ENCODE measurements at places on chromosomes 3 and 15.
A peak's percentile ranks its signal among the peaks of the same experiment; 100 is the strongest.

GRCh38 chr15:31486506-31486905 is 159.9 kb downstream of the KLF13 start:
- no peak for DNase-seq

DNA sequence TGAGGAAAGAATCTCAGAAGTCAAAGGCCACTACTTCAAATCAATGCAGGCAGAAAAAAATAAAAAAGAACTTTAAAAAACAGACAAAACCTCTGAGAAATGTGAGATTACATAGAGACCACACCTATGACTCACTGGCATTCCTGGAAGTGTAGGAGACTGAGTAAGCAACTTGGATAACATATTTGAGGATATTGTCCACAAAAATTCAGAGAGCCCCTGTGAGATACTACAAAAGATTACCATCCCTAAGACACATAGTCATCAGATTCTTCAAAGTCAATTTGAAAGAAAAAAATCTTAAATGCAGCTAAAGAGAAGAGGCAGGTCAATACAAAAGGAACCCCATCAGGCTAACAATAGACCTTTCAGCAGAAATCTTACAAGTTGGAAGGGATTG is 887.3 kb downstream of the NTRK3 start:
- no peak for DNase-seq

DNA sequence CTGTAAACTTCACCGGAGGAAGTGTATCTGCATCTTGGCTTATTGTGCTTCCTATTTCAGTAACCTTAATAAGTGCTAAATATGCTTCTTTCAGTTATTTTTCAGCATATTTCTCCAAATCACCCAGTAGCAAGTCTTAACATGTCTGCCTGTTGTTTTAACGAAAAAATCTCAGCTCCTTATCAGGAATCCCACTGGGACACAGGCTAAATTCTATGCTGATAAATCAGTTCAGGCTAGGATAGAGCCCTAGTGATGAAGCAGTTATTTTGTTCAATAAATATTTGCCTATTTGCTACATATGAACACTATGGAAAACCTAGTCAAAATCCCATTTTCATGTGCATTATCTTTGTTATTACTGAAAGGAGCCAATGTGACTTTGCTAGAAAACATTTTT is 8.2 kb upstream of the MITF start:
- no peak for DNase-seq

DNA sequence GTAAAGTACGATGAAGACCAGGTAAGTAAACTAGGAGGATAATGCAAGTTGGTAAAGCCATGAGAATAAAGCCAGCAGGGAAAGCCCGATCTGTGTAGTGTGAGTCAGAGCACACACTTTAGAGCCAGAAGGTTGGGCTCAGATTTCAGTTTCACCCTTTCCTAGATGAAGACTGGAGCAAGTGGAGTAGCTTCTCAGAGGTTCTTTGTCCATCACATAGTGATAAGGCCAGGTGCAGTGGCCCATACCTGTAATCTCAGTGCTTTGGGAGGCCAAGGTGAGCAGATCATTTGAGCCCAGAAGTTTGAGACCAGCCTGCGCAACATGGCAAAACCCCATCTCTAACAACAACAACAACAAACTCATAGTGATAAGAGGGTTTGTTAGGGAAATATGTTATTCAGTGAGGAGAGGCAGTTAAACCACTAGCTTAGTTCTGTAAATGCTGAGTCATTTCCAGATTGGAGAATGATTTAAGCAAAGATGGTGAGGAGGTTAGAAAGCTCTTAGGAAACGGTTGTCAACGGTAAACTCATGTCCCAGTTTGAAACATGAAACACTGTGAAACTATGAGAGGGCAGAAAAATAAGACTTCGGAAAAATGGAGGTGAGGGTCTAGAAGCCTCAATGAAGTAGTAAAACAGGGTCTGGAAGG is 39.0 kb downstream of the IL12A start:
- peak; percentile 17 for DNase-seq

- no peak for DNase-seq
Measured at GRCh38 chr15:39761006-39761405, 21.6 kb downstream of the FSIP1 start.

- DNase-seq, result no peak
Measured at GRCh38 chr3:13671482-13672233, 122.7 kb downstream of the FBLN2 start.

- DNase-seq, result peak; percentile 76
Measured at GRCh38 chr15:74620636-74621545, 5.3 kb downstream of the CLK3 start.

DNA sequence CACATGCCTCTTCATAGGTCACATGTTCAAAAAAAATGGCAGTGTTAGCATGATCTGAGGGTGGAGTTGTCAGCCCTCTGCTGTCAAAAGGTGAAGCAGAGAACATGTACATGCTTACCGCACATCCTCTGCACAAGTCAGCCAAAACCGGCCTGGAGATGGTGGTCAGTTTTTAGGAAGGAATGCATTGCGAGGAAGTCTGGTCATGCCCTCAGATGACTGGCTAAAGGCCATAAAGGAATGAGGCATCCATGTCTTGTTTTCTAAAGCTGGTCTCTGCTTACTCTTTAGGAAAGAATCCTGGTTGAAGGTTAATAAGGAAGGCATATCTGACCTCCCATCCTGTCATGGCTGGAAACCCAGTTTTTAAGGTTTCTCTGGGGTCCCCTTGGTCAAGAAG is 292.0 kb upstream of the CCDC54 start:
- no peak for DNase-seq

GRCh38 chr3:150073031-150073430 is 102.3 kb upstream of the PFN2 start:
- DNase-seq, result no peak

GRCh38 chr3:165545059-165545458 is 292.2 kb downstream of the BCHE start:
- DNase-seq, result no peak

DNA sequence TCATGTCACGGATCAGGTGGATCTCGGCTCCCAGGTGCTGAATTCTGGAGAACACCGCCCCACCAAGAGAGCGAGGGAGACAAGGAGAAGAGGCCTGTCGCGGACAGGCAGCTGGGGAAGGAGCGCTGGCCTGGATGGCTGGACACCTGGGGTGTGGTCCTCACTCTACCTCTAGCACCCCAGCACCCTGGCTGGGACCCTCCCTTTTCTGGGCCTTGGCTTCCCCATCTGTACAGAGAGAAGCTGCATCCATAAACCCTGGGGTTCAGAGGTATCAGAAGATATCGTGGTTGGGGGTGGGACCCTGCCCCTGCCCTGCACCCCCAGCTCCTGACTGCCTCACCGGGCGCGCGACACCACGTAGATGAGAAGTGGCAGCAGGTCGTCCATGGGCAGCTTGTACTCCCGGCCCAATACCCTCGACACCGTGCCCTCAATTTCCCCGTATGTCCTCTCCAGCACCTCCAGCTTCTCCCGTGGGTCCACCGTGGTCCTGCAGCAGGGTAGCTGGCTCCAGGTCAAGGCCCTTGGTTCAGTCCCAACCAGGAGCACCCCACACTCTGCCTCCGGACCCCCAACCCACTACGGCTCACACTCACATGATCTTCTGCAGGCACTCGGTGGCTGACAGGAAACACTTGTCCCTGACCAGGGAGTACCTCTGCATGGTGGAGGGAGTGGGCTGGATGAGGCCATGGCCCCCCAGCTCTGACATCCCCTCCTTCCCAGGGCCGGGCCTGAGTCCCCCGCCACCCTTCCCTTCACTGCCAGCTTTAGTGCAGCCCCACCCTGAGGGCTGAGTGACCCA is 21.7 kb downstream of the ALS2CL start:
- DNase-seq, result no peak

DNA sequence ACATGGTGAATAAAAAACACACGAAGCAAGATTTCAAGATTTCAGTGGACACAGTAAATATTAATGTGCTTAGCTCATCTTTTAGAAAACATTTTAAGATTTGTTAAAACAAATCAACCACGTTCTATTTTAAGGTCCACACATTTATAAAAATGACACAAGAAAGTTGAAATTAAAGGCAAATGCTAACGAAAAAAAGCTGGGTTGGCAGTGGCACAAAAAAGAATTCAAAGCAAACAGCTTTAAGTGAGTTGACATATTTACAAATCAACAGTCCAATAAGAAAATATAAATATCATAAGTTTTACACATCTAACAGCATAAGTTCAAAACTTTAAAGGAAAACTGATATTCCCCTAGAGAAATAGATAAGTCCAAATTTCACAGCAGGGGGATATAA is 430.4 kb upstream of the CCDC54 start:
- no peak for DNase-seq

DNA sequence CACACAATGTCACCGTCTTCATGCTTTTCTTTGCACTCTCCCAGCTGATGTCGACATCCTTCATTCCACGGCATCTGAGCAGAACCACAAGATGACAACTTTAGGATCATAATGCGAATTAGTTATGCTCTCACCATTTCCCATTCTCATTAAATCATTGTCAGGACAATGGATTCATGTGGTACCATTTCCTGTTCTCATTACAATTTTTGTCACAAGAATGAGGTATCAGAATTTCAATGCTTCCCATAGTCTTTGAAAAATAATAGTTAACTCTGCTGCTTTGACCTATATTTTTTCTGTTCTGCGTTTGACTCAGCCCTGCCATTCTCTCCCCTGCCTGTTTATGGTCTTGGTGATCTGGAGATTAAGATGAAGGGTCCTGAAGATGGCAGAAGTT is 175.7 kb upstream of the MDFIC2 start:
- no peak for DNase-seq

GRCh38 chr3:16286751-16287543 is 21.9 kb downstream of the OXNAD1 start:
- DNase-seq, result no peak

GRCh38 chr15:50675535-50676144 is 11.0 kb downstream of the TRPM7 start:
- no peak for DNase-seq

GRCh38 chr3:34056181-34056910 is 257.9 kb downstream of the PDCD6IP start:
- no peak for DNase-seq

- DNase-seq, result no peak
Measured at GRCh38 chr3:71247958-71248335, 335.6 kb downstream of the FOXP1 start.

- no peak for DNase-seq
Measured at GRCh38 chr15:31049682-31050615, 51.6 kb downstream of the TRPM1 start.

DNA sequence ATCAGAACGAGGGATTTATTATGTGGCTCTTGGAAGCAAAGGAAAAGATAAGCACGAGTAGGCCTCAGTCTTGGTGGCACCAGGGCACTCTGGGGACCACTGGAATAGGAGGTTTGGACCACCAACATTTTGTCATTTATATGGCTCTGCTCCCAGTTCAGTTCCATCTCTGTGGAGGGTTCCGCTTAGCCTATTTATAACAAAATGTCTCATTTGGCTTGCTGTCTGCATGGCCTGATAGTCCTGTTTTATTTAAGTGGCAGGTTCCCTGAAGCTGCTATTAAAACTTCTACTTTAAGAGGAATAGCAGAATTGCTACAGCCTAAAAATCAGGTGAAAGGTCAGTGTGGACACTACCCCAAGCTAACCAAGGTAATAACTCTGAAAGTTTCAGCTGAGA is 27.2 kb downstream of the MAP2K5 start:
- no peak for DNase-seq

GRCh38 chr3:28547677-28548076 is 199.1 kb upstream of the AZI2 start:
- no peak for DNase-seq

DNA sequence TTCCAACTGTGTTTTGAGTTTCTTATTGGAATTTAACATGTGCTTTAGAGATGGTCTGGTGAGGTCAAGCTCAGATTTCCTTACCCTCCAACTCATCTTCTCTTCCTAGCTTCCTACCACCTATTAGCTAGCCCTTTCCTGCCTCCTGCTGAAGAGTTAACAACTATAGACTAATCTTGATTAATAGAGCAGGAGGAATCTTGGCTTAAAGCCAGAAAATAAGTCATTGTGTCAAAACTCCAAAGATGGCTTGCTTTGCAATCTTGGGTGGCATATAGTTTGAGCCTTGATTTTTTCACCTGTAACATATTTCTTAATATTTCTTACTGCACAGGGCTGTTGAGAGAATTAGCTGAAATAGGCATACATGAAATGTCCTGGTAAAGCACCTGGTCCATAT is 27.3 kb downstream of the BCL2L10 start:
- no peak for DNase-seq

GRCh38 chr3:192897005-192897404 is 20.7 kb downstream of the MB21D2 start:
- no peak for DNase-seq

- peak; percentile 73 for DNase-seq
Measured at GRCh38 chr3:158097593-158098308, 8.5 kb downstream of the SHOX2 start.

- DNase-seq, result no peak
Measured at GRCh38 chr3:127908202-127908601, 6.8 kb upstream of the KBTBD12 start.

- DNase-seq, result no peak
Measured at GRCh38 chr3:36652104-36652503, 112.2 kb downstream of the DCLK3 start.

DNA sequence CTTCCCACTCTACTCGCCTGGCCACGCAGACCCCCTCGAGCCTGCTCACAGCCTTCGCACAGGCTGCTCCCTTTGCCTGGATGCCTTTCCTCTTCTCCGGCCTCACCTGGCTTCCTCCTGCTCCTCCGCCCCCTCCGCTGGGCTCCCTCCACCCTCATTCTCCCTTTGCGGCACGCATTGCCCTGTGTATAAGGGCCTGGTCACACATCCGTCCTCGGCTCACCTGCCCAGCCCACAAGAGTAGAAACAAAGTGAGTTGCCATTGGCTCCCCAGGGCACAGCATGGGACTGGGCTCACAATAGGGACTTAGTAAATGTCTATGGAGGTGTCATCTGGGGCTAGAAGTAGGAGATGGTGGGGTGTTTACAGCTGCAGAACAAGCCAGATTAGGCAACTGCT is 4.2 kb downstream of the PLXND1 start:
- DNase-seq, result no peak

GRCh38 chr15:64731012-64731804 is 44.2 kb downstream of the RBPMS2 start:
- peak; percentile 91 for DNase-seq

GRCh38 chr3:151875759-151876158 is 2.3 kb downstream of the SUCNR1 start:
- no peak for DNase-seq

- DNase-seq, result peak; percentile 89
Measured at GRCh38 chr15:99928429-99928981, 195.3 kb upstream of the LYSMD4 start.

DNA sequence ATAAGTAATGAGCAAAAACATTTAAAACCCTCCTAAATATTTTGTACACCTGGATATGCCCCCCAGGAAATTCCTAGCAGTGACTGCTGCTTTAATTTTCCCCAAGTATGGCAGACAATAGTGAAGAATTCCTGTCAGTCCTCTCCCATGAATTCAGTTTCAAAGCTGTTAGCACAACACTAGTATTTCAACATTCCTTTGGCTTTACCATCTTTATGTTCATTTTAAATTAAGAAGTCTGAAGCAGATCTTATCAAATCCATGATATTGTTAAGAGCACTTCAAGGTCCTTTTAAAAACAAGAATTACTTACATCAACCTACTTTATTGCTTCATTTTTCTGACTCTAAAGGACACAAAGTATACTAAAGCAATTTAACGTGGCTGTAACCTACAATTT is 28.8 kb upstream of the CDIN1 start:
- DNase-seq, result no peak

Data from activated CD4-positive, alpha-beta T cell treated with anti-CD3 and anti-CD28 coated beads, Interleukin-2, amount 50 U/mL, for 48 hours (primary cell).